ENCODE measurements at places on chromosomes 2 and 18.
A peak's percentile ranks its signal among the peaks of the same experiment; 100 is the strongest.

DNA sequence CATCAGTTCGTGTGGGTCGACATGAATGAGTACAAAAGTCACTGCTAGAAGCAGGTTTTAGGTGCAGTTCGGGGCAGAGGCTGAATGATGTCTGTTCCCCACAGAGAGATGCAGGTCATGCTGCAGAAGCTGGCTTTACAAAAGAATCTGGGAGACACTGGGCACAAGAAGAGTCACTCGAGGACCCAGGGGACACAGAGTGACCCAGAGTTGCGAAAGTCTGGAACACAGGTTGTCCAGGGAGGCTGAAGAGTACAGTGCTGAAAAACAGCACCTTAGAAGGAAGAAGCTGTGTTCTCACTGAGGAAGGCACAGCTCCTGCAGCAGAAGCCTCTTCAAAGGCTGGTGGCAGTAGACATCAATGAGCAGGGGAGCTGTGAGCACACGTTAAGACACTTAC lies 14.8 kb downstream of the CACNB4 start:
- DNase-seq, result no peak

- DNase-seq, result no peak
Observed at GRCh38 chr18:72530622-72531021, 13.5 kb downstream of the CBLN2 start.

DNA sequence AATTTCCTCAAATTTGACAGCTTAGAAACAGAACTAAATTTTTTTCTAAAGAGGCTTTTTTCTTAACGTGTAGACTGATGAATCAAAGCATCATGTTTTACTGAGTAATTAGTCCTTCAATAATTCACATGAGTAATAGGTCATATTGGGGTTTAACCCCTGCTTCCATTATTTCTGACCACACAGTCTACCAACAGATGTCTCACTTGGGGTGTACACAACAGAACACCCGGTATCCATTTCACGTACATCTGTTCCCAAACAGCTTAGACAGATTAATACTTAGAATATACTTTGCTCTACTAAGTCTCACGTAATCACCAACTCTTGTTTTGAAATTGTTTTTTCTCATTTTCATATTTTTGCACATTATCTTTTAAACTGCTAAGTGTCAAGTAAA lies 14.8 kb downstream of the CERKL start:
- no peak for DNase-seq

DNA sequence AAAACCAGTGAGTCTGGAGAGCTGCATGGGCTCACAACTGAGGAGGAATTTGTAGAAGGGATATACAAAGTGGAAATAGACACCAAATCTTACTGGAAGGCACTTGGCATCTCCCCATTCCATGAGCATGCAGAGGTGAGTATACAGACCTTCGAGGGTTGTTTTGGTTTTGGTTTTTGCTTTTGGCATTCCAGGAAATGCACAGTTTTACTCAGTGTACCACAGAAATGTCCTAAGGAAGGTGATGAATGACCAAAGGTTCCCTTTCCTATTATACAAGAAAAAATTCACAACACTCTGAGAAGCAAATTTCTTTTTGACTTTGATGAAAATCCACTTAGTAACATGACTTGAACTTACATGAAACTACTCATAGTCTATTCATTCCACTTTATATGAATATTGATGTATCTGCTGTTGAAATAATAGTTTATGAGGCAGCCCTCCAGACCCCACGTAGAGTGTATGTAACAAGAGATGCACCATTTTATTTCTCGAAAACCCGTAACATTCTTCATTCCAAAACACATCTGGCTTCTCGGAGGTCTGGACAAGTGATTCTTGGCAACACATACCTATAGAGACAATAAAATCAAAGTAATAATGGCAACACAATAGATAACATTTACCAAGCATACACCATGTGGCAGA lies 3.6 kb downstream of the TTR start:
- DNase-seq, result no peak

GRCh38 chr2:54073796-54074195 lies 41.6 kb upstream of the ACYP2 start:
- DNase-seq, result no peak

DNA sequence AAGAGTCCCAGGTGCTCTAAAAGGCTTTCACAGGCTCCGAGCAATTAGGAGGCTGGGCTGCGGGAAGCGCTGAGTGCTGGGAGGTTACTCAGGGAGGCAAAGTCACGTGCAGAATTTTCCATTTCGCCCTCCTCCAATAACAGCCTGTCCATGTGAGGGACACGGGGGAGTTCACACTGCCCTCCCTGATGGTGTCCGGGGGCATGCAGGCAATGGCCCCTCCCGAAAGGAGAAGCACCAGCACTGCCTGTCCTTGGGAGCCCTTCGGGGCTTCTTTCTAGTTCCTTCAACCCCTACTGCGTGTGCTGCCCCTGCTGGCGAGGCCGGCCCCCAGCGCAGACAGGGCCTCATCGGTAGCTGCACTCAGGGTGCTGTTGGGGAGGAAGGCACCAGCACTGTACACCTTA lies 63.1 kb upstream of the HPCAL1 start:
- no peak for DNase-seq

DNA sequence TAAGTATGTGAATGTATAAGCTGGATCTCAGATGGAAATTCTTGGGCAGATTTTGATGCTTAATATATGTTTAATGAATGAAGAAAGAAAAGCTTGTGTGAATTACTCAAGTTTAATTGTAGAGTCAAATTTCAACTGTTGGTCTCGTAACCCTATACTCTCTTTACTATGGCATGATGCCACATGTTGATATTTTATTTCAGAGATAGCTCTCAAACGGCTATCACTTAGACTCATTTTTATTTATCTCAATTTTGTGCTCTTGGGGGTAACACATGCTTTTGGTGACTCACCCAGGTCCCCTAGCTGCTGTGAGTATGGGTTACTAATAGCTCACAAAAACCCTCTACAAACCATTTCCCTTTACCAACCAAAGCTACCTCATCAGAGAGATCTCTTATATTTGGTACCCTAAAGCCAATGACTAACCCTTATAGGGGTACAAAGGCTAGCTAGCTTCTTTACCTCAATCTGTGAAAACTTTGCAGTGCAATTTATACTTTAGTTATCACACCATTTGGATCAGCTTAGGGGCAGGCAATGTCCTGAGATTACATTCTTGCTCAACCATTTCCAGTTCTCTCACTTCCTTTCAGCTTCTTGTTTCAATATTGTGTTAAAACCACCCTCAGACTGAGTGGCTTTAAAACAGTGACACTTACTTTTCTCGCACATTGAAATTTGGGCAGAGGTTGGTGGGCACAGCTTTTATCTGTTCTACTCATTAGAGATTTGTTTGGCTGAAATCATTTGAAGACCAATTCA lies 240.3 kb downstream of the CDH7 start:
- DNase-seq, result no peak

GRCh38 chr18:34493566-34494358 lies 216.3 kb upstream of the DTNA start:
- DNase-seq, result peak; percentile 21

DNA sequence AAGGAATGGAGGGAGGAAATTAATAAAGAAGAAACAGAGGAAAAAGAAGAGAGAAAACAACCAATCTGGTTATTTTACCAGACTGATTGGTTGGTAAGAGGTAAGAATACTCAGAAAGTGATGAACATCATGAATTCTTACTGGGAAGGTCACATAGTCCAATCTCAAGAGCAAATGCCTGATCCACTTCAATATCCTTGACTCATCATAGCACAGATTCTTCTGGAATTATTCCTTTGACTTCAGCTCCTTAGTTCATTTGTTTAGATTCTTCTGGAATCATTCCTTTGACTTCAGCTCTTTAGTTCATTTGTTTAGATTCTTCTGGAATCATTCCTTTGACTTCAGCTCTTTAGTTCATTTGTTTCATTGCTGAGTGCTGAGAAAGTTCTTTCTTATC lies 2030.6 kb upstream of the CELF4 start:
- DNase-seq, result no peak

GRCh38 chr2:36963106-36963505 lies 3.2 kb downstream of the STRN start:
- DNase-seq, result no peak

- DNase-seq, result no peak
Observed at GRCh38 chr2:106953779-106954178, 67.8 kb upstream of the ST6GAL2 start.

- peak; percentile 42 for DNase-seq
Observed at GRCh38 chr2:219155054-219155644, 5.5 kb downstream of the NHEJ1 start.

- DNase-seq, result no peak
Observed at GRCh38 chr2:104465981-104466380, 387.9 kb upstream of the POU3F3 start.

- no peak for DNase-seq
Observed at GRCh38 chr2:60544954-60545560, 8.4 kb downstream of the BCL11A start.

GRCh38 chr18:68354176-68354575 lies 360.7 kb downstream of the TMX3 start:
- no peak for DNase-seq

DNA sequence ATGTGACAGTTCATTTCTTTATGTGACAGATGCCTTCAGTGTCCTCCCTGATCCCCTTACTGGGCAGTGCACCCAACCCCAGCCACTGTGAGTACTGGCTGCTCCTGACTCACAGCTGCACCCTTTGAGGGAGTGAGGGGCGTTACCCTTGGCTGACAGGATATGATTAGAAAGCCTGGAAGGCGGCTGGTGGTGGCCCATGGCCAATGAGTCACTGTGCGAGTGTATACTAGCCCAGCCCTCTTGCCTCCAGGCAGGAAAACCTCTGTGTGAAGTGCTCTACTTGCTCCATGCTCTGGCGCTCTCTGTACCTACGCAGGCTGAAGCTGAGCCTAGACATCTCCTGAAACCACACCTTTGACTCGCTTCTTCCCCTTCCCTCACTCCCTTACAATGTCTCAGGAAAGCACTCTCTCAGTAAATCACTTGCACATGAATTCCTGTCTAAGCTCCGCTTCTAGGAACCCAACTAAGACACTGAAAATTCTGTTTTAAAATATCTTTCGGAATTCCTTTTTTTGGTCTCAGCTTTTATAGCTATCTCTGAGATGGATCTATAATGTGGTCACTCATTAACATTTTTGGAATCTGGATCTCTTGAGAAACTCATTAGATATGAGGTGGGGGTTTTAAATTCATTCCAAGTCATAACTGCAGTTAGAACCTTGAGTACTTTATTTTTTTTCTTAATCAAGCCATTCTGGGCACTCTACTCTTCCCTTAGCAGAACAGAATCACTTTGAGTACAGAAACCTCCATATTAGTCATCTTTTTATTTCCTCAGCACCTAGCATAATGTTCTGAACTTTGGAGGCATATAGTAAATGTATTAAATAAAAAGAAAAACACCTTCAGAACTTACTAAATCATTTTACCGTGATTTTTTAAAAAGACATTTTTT lies 25.3 kb upstream of the STAM2 start:
- no peak for DNase-seq

GRCh38 chr2:54103454-54104314 lies 11.7 kb upstream of the ACYP2 start:
- no peak for DNase-seq

DNA sequence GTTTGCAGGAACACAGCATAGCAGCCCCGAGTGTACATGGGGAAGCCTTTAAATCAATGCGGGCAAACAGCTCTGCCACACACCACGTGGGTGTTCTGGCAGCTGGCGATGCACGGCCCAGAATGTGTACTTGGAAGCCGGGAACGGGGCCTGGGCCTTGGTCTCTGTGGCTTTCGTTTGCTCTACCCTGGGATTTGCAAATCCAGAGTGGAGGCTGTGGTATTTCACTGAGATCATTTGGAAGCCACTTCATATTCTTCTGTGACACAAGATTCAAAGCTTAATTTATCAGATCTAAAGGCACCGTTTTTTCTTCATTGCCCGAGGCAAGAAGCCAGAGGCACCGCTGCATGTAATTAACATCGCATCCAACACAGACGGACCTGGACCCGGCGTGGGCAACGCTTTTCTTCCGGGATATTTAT lies 246.3 kb upstream of the MYT1L start:
- no peak for DNase-seq

All from D721Med (cell line).